Astrocyte (in vitro differentiated cells and primary cell): ENCODE measurements at places on chromosomes 13 and 19. TPM values are rescaled to one million over a fixed set of nuclear protein-coding genes. Genes with fewer than 3 reads are reported as not detected.

GRCh38 chr13:79772811-79773210 lies 291.9 kb downstream of the NDFIP2 start:
- no peak overlapping the region for H3K27ac ChIP-seq
- peaks cover 6% of the 10 kb centered on the region for H3K4me1 ChIP-seq
- H3K4me3 ChIP-seq = no peak overlapping the region
- DNase-seq = no peak
- H3K36me3 ChIP-seq = no peaks in the 10 kb centered on the region

- H3K4me3 ChIP-seq = no peak overlapping the region
- H3K36me3 ChIP-seq = no peaks in the 10 kb centered on the region
- H3K27ac ChIP-seq = no peak overlapping the region
- DNase-seq = no peak
- no peaks in the 10 kb centered on the region for H3K27me3 ChIP-seq
- no peaks in the 10 kb centered on the region for H3K4me1 ChIP-seq
Measured at GRCh38 chr19:22602631-22603272, 31.4 kb upstream of the ZNF492 start.

DNA sequence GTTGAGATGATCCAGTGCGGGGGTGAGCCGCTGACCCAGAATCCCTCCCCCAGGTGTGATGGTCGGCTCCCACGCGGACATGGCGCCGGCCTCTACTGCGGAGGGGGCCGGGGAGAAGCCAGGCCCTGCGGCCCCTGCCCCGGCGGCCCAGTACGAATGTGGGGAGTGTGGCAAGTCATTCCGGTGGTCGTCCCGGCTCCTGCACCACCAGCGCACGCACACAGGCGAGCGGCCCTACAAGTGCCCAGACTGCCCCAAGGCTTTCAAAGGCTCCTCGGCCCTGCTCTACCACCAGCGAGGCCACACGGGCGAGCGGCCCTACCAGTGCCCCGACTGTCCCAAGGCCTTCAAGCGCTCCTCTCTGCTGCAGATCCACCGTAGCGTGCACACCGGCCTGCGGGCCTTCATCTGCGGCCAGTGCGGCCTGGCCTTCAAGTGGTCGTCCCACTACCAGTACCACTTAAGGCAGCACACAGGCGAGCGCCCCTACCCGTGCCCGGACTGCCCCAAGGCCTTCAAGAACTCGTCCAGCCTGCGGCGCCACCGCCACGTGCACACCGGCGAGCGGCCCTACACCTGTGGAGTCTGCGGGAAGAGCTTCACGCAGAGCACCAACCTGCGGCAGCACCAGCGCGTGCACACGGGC lies 3.7 kb upstream of the NAT14 start:
- no peak overlapping the region for H3K4me3 ChIP-seq
- peaks cover 19% of the 10 kb centered on the region for H3K4me1 ChIP-seq
- DNase-seq = no peak

DNA sequence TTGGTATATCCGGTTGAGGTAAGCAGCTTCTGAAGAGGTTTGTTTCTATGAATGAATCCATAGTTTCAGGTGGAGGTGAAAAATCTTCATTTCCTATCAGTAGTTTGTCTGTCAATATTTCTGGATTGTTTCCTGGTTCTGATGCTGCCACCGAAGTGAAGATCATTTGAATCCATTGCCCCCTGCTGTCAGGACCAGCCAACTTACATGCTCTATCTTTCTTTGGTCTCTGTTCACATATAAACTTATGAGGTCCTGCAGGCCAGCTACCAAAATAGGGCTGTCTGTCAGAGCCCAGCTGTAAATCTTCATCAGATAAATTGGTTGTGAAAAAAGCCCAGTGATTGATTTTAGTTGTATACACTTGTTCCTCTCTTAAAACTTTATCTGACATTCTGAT lies 15.2 kb upstream of the N4BP2L1 start:
- H3K4me1 ChIP-seq = no peaks in the 10 kb centered on the region
- no peak overlapping the region for H3K4me3 ChIP-seq
- H3K36me3 ChIP-seq = no peaks in the 10 kb centered on the region
- H3K27me3 ChIP-seq = no peaks in the 10 kb centered on the region
- no peak overlapping the region for H3K27ac ChIP-seq
- no peak for DNase-seq

GRCh38 chr13:113147206-113147605 lies 11.2 kb upstream of the PROZ start:
- H3K36me3 ChIP-seq = no peaks in the 10 kb centered on the region
- no peaks in the 10 kb centered on the region for H3K27me3 ChIP-seq
- DNase-seq = no peak
- no peak overlapping the region for H3K4me3 ChIP-seq
- no peaks in the 10 kb centered on the region for H3K4me1 ChIP-seq

GRCh38 chr13:46307554-46307953 lies 79.5 kb downstream of the RUBCNL start:
- H3K27ac ChIP-seq = no peak overlapping the region
- DNase-seq = no peak
- H3K27me3 ChIP-seq = no peaks in the 10 kb centered on the region
- no peaks in the 10 kb centered on the region for H3K36me3 ChIP-seq
- H3K4me1 ChIP-seq = no peaks in the 10 kb centered on the region

GRCh38 chr19:52086481-52086880 lies 9.1 kb downstream of the ZNF841 start:
- no peaks in the 10 kb centered on the region for H3K27me3 ChIP-seq
- no peak for DNase-seq
- no peaks in the 10 kb centered on the region for H3K4me1 ChIP-seq
- H3K4me3 ChIP-seq = no peak overlapping the region
- H3K27ac ChIP-seq = no peak overlapping the region
- peaks cover 56% of the 10 kb centered on the region for H3K36me3 ChIP-seq

DNA sequence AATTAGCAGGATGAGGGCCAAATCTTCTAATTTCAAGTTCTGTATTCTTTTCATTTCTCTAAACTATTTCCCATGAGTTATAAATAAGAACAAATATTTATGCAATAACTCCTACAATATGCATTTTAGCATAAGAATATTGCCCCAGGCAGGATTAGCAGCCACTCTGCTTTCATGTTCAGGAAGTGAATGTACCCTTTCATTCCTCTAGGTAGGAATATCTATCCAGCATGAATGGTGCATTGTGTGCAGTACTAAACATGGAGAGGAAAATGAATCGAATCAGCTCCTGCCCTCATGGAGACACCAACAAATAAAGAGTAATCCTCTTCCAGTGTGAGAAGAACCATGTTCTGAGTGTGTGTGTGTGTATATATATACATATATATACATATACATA lies 41.0 kb downstream of the LHFPL6 start:
- H3K4me1 ChIP-seq = peaks cover 27% of the 10 kb centered on the region
- no peaks in the 10 kb centered on the region for H3K27me3 ChIP-seq
- no peak overlapping the region for H3K4me3 ChIP-seq
- no peak overlapping the region for H3K27ac ChIP-seq

- no peaks in the 10 kb centered on the region for H3K4me1 ChIP-seq
- no peak overlapping the region for H3K4me3 ChIP-seq
- DNase-seq = no peak
- H3K27me3 ChIP-seq = no peaks in the 10 kb centered on the region
Measured at GRCh38 chr13:74695021-74695800, 561.0 kb upstream of the KLF12 start.

- H3K27me3 ChIP-seq = no peaks in the 10 kb centered on the region
- no peaks in the 10 kb centered on the region for H3K4me1 ChIP-seq
- H3K4me3 ChIP-seq = no peak overlapping the region
- peaks cover 65% of the 10 kb centered on the region for H3K36me3 ChIP-seq
Measured at GRCh38 chr19:8468761-8469373, 24.1 kb downstream of the HNRNPM start.

DNA sequence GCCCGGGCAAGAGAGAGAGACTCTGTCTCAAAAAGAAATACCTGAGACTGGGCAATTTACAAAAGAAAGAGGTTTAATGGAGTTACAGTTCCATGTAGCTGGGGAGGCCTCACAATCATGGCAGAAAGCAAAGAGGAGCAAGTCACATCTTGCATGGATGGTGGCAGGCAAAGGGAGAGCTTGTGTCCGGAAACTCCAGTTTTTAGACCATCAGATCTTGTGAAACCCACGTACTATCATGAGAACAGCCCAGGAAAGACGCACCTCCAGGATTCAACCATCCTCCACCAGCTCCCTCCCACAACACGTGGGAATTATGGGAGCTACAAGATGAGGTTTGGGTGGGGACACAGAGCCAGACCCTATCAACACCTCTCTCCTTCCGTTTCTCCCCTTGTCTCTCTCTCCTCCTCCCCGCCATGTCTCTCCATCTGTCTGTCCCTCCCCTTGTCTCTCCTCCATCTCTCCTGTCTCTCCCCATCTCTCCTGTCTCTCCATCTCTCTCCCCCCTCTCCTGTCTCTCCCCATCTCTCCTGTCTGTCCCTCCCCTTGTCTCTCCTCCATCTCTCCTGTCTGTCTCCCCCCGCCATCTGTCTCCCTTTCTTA lies 10.0 kb downstream of the POLR2E start:
- DNase-seq = no peak
- no peak overlapping the region for H3K27ac ChIP-seq
- H3K4me3 ChIP-seq = no peak overlapping the region
- H3K27me3 ChIP-seq = no peaks in the 10 kb centered on the region

DNA sequence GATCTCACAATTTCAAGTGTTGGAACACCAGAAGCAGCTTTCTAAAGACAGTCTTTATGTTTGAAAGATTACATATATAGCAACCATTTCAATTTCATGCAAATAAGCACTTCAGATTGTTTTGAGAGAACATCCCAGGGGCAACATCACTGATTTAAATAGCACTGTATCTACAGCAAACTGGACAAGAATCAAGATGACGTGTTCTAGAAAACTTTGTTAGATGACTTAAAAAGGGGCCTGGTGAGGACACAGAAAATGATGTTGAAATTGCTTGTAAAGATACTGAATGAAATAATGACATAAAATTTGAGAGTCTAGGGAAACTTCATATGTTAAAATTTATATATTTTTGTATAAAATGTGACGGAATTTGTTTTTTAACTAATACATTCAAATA lies 277.1 kb downstream of the KLF12 start:
- H3K27me3 ChIP-seq = no peaks in the 10 kb centered on the region
- H3K4me3 ChIP-seq = no peak overlapping the region
- H3K4me1 ChIP-seq = no peaks in the 10 kb centered on the region

SAE1 gene
- 107 and 133 TPM in 2 replicates for total RNA-seq

CBY2 gene
- not detected in 2 replicates for total RNA-seq

SIGLEC12 gene
- total RNA-seq = not detected in 2 replicates

ZNF491 gene
- not detected in 2 replicates for total RNA-seq

HIPK4 gene
- 0.12 TPM in 1 of 2 replicates, not detected in the other for total RNA-seq

LGALS7 gene
- total RNA-seq = not detected in 2 replicates

ZNF580 gene
- total RNA-seq = 35.8 and 36.6 TPM in 2 replicates
